ENCODE measurements at places on chromosomes 1 and 21. TPM values are rescaled to one million over a fixed set of nuclear protein-coding genes. Genes with fewer than 3 reads are reported as not detected.

GRCh38 chr1:207695891-207696290 is 51.0 kb downstream of the CR1L start:
- DNase-seq, result no peak

- no peak for DNase-seq
Measured at GRCh38 chr1:63143482-63143881, 178.9 kb upstream of the FOXD3 start.

- DNase-seq, result no peak
Measured at GRCh38 chr1:21121764-21122471, 54.8 kb downstream of the EIF4G3 start.

PHF13 gene
- 8.1 TPM for total RNA-seq

MX2 gene
- 2.7 TPM for total RNA-seq

GRCh38 chr1:17194133-17194475 is 10.8 kb upstream of the PADI1 start:
- no peak for DNase-seq

OR13G1 gene
- not detected for total RNA-seq

- no peak for DNase-seq
Measured at GRCh38 chr1:59408608-59409240, 111.8 kb downstream of the FGGY start.

SPRR3 gene
- total RNA-seq, result 1.1 TPM

DNA sequence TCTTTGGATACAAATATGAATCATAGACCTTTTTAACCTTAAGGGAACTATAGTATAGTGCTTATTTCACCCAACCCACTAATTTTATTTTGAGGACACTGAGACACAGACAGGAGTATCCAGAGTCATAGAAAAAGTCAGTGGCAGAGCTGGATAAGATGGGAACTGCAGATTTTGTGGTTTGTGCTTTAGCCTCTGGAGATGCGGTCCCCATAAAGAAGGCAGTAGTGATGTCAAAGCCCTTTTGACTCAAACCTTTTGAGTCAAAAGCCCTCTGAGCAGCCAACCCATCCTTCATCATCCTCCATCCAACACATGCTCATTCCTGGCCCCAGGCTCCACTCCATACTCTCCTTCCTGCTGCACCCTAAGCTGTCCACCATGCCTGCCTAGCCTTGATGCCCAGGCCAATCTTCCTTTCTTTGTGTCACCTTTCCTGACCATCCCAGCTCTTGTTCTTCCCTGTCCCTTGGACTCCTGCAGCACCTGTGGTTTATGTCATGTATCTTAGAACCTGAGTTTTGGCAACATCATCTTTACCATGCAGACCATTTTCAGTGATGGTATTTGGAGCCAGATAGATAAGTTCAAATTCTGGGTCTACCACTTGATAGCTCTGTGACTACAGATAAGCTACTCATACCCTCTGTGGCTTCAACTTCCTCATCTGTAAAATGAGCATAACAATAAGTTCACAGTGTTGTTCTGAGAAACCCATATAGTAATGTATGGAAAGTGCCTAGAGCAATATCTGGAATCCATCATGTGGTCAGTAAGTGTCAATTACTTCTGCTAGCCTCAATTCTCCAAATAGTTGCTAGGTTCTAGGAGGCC is 20.1 kb downstream of the SLAMF1 start:
- DNase-seq, result no peak

- DNase-seq, result no peak
Measured at GRCh38 chr21:42396799-42397745, 1.2 kb upstream of the TMPRSS3 start.

GRCh38 chr21:45892916-45893739 is 88.4 kb upstream of the COL6A1 start:
- peak; percentile 32 for DNase-seq

DNA sequence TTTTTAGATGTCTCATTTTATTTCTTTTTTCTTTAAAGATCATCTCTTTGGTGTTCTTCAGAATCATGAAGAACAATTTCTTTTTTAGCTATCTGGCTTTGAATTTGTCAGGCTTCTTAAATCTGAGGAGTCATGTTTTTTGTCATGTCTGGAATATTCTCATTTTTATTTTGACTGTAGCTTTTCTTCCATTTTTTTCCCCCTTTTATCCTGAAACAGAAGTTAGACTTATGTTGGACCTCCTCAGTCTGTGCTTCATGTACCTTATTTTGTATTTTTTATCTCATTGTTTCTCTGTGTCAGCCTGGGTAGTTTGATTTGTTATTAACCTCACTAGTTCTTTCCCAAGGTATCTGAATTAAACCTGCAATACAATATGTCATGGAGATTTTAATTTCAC is 319.2 kb upstream of the ADGRL4 start:
- no peak for DNase-seq

DNA sequence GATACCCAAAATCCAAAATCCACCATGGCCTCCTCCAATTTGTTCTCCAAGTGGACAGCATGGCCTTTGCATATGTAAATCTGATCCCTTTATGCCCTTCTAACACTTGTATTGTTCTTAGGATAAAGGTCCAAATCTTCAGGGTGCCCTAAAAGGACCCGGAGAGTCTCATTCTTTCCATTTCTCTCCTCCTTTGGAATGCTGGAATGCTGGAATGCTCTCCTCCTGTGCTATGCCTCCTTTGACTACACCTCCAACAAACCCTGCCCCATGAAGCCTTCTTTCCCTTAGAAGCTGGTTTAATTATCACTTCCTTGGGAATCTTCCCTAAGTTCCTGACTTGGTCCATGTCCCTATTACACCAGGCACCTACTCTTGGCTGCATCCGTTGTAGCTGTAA is 484.8 kb upstream of the RUNX1 start:
- DNase-seq, result no peak

DNA sequence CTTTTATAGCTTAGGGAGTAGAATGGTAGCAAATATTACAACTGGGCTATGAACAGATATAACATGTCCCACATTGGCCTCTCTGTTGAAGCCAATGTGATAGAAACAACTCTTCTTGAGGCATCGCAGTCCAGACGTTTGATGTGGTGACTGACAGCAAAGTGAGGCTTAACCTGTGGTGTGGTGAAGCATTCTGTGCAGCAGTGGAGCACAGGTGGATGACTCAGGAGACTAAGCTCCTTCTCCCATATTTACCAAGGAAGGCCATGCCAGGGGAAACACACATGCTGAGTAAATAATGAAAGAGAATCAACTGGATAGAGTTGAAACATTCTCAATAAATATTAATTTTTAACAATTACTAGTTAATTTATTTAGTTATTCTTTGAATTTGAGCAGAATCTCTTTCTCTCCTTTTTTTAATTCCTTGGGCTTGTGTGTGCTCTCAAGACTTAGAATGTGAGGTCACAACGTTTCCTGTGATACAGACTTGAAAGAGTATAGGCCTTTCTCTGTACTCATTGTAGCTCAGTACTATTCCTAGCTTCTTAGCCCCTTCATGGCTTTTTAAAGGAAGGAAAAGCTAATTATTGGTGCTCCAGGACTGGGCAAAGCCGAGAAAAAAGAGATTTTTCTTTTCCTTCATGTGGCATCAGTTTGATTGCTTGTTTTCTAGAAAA is 17.6 kb downstream of the CRB1 start:
- no peak for DNase-seq

GRCh38 chr21:34517491-34518245 is 5.7 kb upstream of the KCNE1 start:
- DNase-seq, result no peak

- DNase-seq, result no peak
Measured at GRCh38 chr21:28402616-28402989, 590.1 kb downstream of the LTN1 start.

DNA sequence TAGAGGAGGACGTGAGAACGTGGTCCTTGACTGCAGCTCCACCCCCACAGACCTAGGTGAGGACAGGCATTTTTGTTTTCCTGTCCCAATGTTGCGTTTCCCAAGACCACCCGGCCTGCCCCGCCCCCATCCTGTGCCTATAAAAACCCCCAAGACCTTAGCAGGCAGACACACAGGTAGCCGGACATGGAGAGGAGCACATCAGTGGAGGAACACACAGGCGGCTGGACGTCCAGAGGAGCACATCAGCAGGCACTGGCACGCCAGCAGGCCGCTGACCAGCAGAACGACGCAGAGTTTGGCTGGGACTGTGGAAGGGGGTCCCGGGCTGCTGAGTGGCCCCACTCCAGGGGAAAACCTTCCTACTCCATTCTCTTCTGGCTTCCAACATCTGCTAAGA is 12.7 kb upstream of the HMGCL start:
- DNase-seq, result no peak

DNA sequence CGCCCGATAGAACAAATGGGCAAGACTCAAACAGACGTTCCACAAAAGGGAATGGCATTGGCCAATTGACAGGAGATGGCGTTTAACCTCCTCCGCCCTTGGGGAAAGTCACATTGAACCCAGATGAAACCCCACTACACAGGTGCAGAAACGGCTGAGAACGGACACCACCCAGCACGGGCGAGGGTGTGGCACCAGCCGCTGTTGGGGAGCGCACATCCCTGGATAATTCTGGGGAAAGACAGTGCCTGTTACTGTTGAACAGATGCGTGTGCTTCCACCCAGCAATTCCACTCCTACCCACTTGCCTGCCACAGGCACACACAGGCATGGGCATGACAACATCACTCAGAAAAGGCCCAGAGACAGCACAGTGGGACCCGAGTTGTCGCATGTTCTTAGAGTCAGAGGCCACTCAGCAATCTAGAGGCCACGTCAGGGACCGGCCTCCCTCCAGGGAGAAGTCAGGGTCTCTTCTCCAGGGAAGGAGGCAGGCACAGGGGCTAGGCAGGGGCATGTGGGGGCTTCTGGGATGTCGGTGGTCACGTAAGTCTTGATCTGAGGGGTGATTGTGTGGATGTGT is 15.2 kb downstream of the PRXL2B start:
- no peak for DNase-seq

HUNK gene
- total RNA-seq, result 0.17 TPM

OR2T35 gene
- total RNA-seq, result not detected

FMO5 gene
- 0.95 TPM for total RNA-seq

GRCh38 chr1:147628441-147628840 is 41.9 kb downstream of the ACP6 start:
- DNase-seq, result no peak

DNA sequence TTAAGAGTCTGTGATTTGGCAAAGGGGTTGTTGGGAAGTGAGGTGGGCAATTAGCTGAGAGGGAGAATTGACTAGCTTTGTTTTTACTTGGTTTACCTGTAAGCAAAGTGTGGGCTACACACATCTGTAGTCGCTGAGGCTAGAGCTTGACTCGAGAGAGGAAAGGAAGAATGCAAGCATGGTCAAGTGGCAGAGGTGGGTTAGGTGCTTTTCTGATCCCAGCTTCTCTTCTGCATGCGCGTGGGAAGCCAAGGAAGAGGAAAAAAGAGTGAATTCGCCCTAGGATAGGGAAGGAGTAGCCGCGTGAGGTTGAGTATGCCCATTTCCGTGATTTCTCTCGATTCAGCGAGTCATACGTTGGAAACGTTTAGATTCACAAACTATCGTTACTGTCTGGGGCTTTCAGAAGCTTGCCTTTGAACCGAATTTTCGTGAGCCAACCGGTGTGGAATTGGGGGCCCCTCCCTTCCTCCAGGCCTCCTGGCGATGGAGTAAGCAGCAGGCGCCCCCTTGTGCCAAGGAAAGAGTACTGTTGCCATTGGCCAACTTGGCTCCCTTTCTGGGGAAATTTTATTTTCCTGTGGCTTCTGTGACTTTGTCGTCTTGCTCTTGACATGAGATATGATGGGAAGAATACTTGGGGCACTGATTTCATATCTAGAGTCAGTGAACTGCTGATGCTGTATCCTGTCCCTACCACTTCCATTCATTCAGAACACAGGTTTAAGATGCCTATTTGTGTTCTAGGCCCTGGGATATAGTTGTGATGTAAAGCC is 1.3 kb downstream of the PIGV start:
- DNase-seq, result peak; percentile 86

NBPF8 gene
- 1.7 TPM for total RNA-seq

IGSF3 gene
- 1.2 TPM for total RNA-seq

GRCh38 chr1:25702101-25702775 is 85.6 kb downstream of the MAN1C1 start:
- no peak for DNase-seq

PADI3 gene
- total RNA-seq, result 0.09 TPM

GRCh38 chr1:14599183-14599791 is 802 bp downstream of the KAZN start:
- no peak for DNase-seq

PTPRC gene
- 4.6 TPM for total RNA-seq

GRCh38 chr1:220750131-220750515 is 2.0 kb downstream of the MTARC2 start:
- no peak for DNase-seq

DNA sequence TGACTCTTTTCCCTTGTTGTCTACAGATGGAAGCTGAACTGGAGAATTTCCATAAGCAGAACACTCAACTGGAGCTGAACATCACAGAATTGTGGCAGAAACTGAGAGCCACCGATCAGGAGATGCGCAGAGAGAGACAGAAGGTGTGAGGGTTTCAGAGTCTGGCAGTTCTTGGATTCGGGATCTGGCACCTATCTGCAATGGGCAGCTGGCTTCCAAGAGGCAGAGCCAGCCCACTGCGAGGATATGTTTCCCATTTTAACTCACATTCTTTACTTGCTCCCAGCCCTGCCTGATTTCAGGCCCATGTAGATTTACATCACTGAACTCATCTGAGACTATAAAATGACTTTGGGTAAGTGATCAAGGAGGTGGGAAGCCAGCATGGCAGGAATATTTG is 37.3 kb upstream of the TMEM125 start:
- DNase-seq, result no peak

- no peak for DNase-seq
Measured at GRCh38 chr1:53862507-53862906, 24.4 kb upstream of the NDC1 start.

LRRC40 gene
- 8.7 TPM for total RNA-seq

- no peak for DNase-seq
Measured at GRCh38 chr1:229258031-229258756, 12.7 kb upstream of the RAB4A start.

- DNase-seq, result peak; percentile 34
Measured at GRCh38 chr1:58898739-58899586, 115.1 kb upstream of the JUN start.

All from psoas muscle (tissue), 8 donors.